Substantia nigra (tissue), 51 donors: ENCODE measurements at places on chromosomes 1 and 21.

DNA sequence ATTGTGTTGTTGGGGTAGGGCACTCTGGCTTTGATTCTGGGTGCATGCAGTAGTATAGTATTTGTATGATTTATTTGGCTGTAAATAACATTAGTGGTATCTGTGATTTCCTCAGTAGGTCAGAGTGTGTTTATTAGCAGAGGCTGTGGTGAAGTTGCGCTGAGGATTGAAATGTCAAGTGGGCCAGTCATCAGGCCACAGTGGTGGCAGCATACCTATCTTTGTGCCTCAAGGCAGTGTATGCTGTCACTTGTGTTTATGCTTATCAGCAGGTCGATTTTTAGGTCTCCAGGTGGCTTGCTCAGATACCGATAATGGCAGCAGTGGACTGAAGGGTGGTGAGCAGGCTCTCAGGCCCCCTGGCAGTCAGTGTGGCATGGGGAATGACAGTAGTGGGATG is 11.3 kb downstream of the LY9 start:
- DNase-seq, result no peak

DNA sequence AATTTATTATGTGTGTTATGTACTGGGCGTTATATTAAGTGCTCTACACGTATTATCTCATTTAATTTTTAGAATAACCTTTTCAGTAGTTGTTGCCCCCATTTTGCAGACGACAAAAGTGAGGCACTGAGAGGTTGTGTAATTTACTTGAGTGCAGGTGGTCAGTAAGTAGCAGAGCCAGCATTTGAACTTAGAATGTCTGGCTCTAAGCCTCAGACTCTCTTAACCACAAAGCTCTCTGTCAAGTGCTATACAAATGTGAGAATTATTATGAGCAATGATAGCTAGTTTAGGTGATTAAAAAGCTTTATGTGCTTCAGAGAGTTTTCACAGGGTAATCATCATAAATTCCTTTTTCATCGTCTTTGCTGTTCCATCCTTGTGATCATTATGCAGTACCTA is 96.3 kb upstream of the UBE2U start:
- no peak for DNase-seq

DNA sequence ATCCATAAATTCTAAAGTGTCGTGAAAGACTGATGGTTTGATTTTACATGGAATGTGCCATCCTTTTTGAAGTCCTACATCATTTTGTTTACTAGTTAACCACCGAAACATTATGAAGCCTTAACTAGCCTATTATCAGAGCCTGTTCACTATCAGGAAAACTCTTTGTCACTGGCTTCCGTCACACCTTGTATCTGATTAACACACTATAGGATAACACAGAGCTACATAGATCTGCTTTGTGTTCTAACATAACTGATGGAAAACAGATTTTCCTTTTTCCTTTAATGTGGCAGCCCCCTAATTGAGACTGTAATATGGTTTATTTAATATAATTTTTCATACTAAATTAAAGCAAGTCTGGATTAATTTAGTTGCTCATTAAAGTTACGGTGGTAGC is 74.5 kb upstream of the SCYL3 start:
- DNase-seq, result no peak

- DNase-seq, result no peak
Measured at GRCh38 chr1:67143966-67144365, 9.2 kb upstream of the C1orf141 start.

DNA sequence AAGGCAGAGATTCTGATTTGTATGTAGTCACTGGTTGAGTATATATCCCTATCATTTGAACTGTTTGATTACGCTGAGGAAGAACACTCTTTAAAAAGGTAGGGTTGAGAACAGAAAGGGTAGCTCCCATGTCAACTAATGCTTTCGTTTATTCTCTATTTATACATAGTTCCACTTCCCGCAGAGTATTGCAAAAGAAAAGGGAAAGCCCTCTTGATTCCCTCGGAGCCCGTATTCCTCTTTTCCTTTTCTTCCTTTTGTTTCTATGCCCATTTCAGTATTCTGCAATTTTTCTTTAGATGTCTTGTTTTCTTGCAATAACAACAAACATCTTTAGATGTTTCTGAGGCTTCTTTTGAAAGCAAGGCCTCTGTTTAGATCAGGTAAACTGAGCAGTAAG is 78.2 kb downstream of the DNTTIP2 start:
- DNase-seq, result no peak

DNA sequence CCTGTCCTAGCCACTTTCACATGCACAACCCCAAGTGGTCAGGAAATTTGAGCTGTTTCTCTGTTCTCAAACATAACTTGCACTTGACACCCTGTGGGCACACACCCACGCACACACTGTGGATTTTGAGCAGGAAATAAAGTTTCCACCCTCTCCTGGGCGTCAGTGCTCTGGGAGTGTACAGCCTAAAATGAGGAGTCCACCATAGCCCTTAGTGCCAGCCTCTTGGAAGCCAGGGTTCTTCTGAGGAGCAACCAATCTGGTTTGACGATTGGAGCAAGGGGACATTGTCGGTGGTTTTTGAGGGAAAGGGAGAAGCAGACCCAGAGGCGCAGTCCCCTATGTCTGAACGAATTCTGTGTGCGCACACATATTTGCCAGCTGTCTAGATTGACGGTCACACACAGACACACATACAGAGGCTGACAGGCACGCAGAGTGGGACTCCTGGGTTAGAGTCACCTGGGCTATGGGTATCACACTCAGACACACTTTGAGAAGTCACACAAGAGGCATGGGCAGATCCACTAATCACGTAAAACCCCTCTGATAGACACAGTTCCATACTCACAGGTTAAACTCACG is 2.7 kb downstream of the DMBX1 start:
- DNase-seq, result no peak

GRCh38 chr1:16521288-16521583 is 7.2 kb upstream of the RNU1-1 start:
- no peak for DNase-seq

- DNase-seq, result no peak
Measured at GRCh38 chr1:232622378-232622777, 7.6 kb downstream of the SIPA1L2 start.

DNA sequence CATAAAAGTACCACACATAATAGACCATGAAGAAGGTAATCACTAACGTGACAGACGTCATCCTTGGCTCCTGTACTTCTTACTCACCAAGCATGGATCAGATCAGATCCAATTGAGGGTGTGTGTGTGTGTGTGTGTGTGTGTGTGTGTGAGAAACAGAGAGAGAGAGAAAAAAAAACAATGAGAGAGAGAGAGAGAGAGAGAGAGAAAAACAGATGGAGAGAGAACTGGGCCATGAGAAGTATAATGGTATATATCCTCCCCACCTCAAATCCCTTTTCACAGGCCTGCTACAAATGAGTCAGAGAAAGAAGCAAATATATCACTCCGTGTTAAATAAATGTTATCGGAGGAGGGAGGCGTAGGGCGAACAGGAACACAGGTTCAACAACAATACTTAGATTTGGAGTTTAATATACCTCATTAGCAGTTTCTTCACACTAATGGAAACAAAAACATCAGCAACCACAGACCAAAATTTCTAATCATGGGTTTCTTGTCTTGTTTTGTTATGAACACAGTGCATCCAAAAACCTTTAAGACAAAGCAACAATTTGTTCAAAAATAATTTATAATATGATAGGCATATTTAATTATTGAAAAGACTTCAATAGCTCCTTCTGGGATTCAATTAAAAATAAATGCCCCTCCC is 45.3 kb downstream of the TIAM1 start:
- no peak for DNase-seq

GRCh38 chr1:177209357-177209756 is 38.6 kb downstream of the BRINP2 start:
- DNase-seq, result peak; percentile 6

DNA sequence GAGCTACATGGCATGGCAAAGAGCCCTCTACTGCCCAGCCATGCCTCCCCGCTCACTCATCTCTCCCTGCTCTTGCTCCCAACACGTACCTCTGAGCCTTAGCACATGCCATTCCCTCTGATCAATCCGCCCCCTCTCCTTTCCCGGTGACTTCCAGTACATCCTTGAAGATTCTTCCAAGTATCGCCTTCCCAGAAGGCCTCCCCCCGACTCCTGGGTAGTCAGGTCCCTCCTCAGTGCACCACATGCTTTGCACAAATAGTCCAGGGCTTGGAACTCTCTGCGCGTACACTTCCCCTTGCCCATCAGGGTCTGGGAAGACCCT is 77.0 kb upstream of the IFFO2 start:
- DNase-seq, result no peak

- DNase-seq, result no peak
Measured at GRCh38 chr1:10673109-10673711, 123.2 kb downstream of the CASZ1 start.

GRCh38 chr1:185674201-185674600 is 60.0 kb upstream of the HMCN1 start:
- DNase-seq, result no peak

DNA sequence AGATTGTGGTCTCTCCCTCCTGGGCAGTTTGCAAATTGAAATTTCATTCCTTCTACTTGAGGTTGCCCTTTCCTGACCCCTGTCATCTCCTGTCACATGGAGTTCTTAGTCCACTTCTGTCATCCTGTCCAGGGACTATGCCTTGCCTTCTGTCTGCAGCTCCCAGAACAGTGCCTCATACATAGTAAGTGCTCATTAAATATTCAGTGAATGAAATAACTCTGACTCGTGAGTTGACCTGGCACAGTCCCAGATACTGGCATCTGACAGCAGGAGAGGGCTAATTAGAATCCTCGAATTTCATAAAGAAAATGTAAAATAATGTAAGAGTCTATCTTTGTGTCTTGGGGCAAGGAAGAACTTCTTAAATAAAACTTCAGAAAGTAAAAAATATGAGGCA is 50.8 kb downstream of the CNIH3 start:
- DNase-seq, result no peak

DNA sequence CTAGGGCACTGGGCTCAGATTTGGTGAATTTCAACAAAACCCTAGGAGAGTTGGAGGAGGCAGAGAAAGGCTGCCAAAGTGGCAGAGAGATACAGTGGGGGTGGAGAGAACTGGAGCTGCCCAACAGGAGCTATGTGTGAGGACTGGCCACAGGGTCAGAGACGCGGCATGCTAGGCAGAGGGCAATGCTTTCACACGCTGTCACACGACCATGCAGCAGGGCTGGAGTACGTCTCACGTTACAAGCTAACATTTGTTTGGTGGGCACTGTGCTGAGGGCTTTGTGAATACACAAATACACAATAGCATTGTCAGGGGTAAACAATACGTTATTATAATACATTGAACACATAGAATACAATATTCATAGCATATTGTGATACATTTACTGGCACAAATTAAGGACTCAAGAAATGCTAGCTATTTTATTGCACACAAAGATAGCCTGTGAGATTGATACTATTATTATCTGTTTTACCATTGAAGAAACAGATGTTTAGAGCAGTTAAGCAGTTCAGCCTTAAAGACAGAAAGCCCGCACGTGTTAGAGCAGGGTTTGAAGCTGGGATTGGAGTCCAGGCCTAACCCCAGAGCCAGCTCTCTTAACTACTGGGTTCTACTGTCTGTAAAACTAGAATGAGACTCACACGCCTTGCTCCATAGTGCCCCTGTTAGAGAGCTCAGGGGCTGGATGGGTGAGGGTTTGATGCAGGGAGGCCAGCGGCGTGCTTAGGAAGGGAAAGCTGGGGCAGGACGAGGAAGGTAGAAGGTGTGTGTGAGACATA is 4.5 kb downstream of the RAB7B start:
- DNase-seq, result peak; percentile 23

GRCh38 chr1:153774026-153774595 is 1.1 kb upstream of the SLC27A3 start:
- DNase-seq, result no peak

DNA sequence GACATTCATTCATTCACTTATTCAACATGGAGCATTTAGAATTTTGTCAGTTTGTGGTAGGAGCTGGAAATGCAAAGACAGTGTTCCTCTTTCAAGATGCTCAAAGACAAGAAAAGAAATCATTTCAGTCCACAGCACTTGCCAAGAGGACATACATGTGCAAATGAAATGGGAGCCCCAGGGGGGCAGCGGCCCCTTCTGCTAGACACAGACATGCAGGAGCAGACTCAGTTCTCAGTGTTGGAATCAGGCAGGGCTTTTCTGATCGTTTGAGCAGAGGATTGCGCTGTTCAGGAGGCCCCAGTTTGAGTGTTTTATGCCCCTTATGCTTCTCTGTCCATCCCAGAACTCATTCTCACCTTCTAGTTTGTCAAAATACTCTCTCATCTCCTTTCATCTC is 35.6 kb upstream of the VASH2 start:
- DNase-seq, result no peak

GRCh38 chr1:53567450-53567849 is 108.3 kb downstream of the DMRTB1 start:
- DNase-seq, result no peak

- DNase-seq, result no peak
Measured at GRCh38 chr21:42622284-42622683, 31.1 kb upstream of the PDE9A start.

DNA sequence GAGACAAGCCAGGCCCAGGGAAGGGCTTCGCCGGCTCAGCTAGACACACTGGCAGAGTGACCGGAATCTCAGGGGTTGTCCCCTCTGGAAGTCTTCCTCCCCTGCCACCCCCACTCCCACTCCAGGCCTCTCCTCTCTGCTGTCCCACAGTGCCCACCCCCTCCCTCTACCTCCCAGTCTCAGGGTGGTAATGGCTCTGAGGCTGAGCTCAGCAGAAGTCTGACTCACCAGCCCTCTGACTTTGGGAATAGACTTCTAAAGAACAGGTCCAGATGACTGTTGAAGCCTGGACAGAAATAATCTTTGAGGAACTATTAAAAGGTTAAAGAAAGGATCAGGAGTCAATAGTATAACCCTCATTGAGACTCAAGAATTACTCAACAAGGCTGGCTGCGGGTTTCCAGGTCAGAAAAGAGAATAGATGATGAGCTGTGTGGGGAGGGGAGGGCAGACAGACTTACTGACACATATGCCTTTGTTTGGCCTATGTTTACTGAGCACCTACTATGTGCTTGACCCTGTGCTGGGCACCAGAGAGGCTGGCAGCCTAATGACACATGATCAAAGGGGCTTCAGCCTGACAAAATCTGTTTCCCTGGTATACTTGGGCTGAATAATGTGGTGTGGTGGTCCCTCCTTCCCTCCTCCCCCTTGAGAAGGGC is 8.2 kb downstream of the HCRTR1 start:
- DNase-seq, result no peak

DNA sequence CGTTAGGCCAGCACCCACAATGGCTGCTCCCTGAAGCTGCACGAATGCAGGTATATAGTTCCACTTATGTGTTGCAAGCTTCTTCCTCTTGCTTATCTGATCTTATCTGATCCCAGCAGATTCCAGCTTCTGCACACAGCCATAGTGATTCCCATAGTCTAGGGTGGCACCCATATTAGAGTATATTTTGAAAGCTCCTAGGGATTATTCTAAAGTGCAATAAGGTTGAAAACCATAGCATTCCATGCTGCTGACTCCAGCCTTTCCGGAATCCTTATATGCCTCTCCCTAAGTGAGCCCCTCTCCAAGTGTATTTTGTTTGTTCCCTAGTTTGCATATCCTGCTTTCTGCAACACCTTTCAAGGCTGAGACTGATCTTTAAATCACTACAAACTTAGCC is 432.0 kb downstream of the SETD4 start:
- DNase-seq, result no peak

DNA sequence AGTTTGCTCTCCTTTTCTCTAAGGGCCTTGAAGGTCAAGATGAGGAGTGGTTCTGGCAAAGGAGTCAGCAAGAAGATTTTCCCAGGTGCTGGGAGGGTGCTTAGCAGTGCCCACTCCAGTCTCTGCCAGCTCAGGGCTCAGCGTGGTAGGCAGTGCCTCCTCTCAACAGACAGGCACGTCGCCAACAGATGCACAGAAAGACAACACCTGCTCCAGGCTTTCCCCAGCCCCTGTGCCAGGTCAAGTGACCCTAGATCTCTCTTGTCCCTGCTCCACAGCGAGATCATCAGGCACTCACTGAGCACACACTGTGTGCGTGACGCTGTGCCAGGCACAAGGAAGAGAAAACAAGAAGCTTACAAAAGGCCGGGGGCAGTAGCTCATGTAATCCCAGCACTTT is 86.0 kb downstream of the CASZ1 start:
- no peak for DNase-seq
